ENCODE measurements at places on chromosomes 5 and 9.
A peak's percentile ranks its signal among the peaks of the same experiment; 100 is the strongest.

- no peak for DNase-seq
Measured at GRCh38 chr9:72424131-72424530, 59.1 kb upstream of the ZFAND5 start.

DNA sequence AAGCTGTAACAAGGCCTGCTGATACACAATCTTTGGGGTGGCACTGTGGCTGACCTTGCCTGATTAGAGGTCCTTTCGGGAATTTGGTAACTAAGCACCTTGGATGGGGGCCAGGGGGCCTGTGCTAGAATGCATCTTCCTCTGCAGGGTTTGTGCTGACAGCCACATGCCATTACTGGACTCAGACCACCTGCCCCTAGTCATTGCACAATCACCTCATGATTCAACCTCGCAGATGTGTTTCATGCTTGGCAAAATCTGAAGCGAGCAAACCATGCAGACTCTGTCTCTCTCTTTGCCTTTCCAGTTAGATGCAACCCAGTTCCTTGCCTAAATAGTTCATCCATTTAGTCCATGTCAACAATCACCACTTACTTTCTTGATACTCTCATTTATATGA is 96.5 kb upstream of the ERCC6L2 start:
- DNase-seq, result no peak

- no peak for DNase-seq
Measured at GRCh38 chr5:133247881-133248624, 196.2 kb downstream of the HSPA4 start.

- no peak for DNase-seq
Measured at GRCh38 chr9:86756576-86757381, 190.5 kb downstream of the GAS1 start.

GRCh38 chr5:111755345-111755941 is 1.6 kb downstream of the NREP start:
- DNase-seq, result no peak

- no peak for DNase-seq
Measured at GRCh38 chr5:177393206-177393765, 7.2 kb downstream of the PFN3 start.

GRCh38 chr9:68841276-68842052 is 136.4 kb downstream of the PIP5K1B start:
- DNase-seq, result no peak

DNA sequence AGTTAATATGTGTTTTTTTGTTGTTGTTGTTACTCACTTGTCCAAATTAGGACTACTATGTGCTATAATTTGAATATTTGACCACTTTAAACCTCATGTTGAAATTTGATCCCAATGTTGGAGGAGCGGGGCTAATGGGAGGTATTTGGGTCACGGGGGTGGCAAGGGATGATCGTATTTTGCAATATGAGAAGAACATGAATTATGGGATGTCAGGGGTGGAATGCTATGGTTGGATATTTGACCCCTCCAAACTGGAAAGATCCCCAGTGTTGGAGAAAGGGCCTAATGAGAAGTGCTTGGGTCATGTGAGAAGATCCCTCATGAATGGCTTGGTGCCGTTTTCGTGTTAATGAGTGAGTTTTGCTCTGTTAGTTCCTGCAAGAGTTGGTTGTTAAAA is 119.8 kb downstream of the NUDT12 start:
- DNase-seq, result no peak

- no peak for DNase-seq
Measured at GRCh38 chr5:136132087-136132486, 558 bp upstream of the SMAD5 start.

DNA sequence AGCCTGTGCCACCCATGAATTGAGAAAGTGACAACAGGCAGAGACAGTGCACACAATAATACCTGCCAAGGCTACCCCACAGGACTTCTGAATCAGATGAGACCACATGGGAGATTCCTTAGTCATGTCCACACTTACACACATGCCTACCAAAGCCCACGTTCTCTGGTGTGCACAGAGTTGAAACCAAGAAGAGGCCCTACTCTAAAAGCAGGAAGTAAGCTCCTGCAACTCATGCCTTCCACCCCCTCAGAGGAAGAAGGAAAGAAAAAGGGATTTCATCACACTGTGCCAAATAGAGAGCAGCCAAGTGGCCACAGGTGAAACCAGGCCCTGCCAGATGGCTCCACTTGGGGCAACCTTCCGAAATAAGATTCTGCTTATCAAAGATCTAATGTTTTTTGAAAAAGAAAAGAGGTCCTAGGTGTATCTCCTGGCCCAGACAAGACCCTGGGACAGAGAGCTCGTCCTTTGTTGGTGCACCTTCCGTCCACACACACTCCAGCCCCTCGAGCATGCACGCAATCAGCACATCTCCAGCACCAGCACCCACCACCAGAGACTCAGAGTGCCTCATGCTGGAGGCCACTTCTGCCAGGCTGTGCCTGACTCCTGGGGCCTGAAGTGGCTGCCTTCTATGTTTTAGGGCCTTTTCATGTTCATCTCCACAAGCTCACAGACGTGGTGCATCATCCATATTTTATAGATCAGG is 114.6 kb upstream of the SPOCK1 start:
- no peak for DNase-seq

DNA sequence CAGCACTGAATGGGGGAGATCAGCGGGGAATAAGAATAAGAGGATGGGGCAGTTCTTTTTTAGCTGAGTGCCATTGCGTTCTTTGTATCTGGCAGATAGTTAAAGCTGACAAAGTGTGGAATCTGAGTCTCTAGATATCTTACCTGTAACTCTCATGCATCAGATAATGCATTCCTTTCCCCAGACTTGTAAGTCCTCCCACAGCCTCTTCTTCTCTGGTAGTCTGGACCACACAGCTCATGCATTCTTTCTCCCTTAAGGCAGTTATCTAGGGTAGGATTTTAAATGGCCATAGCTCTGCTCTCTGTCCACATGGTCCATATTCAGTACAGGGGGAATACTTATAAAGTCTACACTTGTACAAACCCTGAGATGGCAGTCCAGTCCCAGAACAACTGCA is 54.0 kb upstream of the FGF10 start:
- no peak for DNase-seq

DNA sequence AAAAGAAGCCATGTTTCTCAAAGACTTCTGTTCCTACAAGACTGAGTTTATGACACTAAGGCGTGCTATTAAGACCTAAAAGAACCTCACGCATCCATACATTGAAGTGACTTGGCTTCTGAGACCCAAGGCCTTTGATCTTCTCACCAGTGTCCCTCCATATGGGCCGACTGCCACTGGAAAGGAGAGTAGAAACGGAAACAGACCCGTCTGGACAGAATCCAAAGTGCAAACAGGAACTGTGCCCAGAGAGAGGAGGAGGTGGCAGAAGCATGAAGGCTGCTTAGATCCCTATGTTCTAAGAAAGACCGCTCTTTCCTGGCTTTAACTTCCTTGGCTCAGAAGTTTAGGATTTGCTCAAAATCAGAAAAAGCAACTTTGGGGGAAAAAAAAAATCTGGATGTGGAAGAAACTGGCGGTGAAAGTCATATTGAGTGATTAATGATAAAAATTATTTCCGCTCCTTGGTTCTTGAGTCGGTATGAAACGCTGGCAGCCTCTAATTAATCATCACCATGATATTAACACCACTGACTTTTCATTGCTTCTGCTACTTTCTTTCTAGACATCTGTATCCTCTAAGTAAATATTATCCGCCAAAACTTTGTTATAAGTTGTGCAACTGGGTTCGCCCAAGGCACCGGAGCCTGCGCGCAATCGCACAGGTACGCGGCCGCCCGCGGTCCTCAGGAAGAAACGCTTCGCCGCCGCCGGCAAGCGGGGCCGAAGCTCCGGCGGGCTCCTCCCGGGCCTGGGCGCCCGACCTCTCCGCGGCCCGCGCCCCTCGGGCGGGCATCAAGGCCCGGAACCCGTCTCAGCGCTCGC is 726 bp downstream of the DAP start:
- DNase-seq, result no peak

GRCh38 chr5:102049517-102049916 is 246.6 kb downstream of the SLCO4C1 start:
- no peak for DNase-seq

GRCh38 chr5:123035360-123035917 is 1.1 kb downstream of the PPIC start:
- no peak for DNase-seq

- DNase-seq, result no peak
Measured at GRCh38 chr5:116750631-116751580, 176.3 kb upstream of the SEMA6A start.

DNA sequence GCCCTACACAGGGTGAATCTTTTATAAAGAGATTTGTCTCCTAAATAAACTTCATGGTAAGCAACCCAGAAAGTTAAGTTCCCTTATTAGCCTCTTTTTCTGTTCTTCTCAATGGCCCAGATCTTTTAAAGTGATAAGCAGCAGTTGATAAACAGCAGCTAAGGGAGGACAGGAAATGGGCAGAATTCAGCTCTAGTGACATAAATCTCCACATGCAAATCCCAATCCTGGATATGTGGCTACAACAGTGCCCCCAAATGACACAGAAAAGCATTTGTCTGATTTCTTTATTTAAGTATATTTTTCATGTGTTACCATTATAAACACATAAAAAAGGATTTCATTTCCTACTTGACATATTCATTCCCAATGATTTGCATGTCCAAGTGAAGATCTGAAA is 199.0 kb downstream of the DTWD2 start:
- no peak for DNase-seq

- peak; percentile 91 for DNase-seq
Measured at GRCh38 chr5:95927927-95928723, 33.5 kb downstream of the ELL2 start.

GRCh38 chr5:168531987-168532864 is 3.1 kb downstream of the FBLL1 start:
- no peak for DNase-seq

- no peak for DNase-seq
Measured at GRCh38 chr5:115402822-115403577, 106.5 kb upstream of the CCDC112 start.

DNA sequence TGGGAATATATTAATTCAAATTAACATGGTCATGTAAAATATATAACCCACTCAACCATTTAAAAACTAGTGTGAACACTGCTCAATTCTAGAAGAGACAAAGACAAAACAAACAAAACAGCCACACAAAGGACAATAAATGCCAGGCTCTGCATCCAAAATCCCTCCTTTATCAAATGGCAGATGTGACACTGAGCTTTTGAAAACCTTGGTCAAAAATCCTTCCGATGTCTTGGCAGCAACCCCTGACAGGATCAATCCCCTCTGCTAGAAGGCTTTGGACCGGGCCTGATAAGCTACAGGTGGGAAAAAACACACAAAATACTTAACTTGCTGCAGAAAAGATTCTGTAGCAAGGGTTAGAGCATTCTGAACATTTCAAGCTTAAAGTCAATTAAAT is 61.5 kb downstream of the ZFR start:
- DNase-seq, result no peak

- DNase-seq, result no peak
Measured at GRCh38 chr5:31317665-31318064, 124.2 kb downstream of the CDH6 start.

DNA sequence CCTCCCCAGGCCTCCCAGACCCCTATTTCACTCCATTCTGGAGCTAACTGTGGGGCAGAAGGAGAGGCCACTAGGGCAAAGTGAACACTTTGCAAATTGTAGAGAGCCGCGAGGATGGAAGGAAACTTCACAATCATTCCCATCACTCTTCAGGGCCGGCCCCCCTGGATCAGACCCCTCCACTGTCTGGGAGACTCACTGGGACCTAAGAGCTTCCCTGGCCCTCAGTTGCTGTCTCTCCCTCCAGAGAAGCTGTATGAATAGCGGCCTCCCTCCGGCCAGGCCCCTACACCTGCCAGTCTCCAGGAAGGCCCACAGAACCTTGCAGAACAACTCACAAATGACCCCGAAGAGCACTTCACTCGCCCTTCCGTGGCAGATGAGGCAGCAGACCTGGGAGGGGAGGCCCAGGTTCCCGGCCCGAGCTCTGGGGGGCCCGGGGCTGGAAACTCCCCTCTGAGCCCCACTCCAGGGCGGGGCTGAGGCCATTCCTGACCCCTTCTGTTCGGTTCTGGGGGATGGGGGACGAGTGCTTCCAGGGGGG is 141.9 kb upstream of the IER5L start:
- DNase-seq, result no peak

GRCh38 chr9:90458485-90458884 is 184.1 kb downstream of the DIRAS2 start:
- no peak for DNase-seq

- DNase-seq, result no peak
Measured at GRCh38 chr5:181204113-181204825, 727 bp downstream of the TRIM7 start.

- no peak for DNase-seq
Measured at GRCh38 chr5:143117821-143118220, 285.7 kb downstream of the NR3C1 start.

GRCh38 chr5:154753792-154754191 is 1.4 kb upstream of the LARP1 start:
- DNase-seq, result no peak

GRCh38 chr5:135973323-135974020 is 18.7 kb upstream of the LECT2 start:
- no peak for DNase-seq

DNA sequence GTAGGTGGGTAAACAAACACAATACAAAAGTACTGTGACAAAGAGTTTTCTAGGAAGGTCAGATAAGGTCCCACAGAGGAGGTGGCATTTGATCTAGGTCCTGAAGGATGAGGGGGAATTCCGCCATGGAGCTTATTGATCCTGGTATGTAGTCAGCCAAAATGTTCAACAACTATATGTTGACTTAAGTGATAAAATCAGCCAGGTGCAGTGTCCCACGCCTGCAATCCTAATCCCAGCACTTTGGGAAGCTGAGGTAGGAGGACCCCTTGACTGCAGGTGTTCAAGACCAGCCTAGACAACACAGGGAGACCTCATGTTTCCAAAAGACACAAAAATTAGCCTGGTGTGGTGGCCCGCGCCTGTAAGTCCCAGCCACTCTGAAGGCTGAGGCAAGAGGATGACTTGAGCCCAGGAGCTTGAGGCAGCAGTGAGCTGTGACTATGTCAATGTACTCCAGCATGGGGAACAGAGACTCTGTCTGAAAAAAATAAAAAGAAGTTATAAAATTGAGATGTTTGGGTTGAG is 46.4 kb upstream of the PLIN2 start:
- no peak for DNase-seq

- DNase-seq, result no peak
Measured at GRCh38 chr9:92353051-92353450, 27.3 kb downstream of the CENPP start.

DNA sequence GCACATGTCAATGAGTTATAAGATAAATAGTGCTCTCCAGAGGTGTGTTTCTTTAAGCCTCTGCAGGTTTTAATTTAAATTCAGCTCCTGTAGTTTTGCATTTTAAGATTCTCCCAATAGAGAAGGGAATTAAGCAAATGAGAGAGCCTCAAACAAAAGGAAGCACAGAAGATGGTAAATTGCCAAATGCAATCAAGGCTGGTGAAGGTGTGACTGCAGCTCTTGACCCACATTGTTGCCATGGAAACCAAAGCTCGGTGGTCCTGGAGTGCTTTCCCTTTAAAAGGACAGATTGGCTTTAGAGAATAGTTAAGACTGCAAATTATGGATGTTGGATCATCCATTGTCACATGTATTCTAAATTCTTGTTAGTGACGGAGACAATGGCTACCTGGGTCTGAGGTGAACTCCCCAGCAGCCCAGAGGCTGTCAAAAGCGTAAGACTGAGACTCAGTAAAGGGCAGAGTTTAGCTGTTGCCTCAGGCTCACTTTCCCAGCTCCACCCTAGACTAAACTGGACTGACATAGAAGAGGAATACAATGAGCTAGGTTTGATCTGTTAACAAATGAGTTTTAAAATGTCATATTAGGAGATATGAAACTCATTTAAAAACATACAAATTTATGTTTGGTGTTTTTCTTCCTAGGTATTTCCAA is 12.3 kb downstream of the GAPT start:
- no peak for DNase-seq

Data from GM12878 (cell line).